Activated CD8-positive, alpha-beta memory T cell treated with anti-CD3 and anti-CD28 coated beads, Interleukin-2, amount 10 ng/mL, durations not matched to agents 7 days and 5 days (primary cell): ENCODE measurements at places on chromosomes 12 and 14. TPM values are rescaled to one million over a fixed set of nuclear protein-coding genes. Genes with fewer than 3 reads are reported as not detected.
A peak's percentile ranks its signal among the peaks of the same experiment; 100 is the strongest.

Gene KRT71
- total RNA-seq, result not detected

GRCh38 chr14:103854822-103855733 is 7.7 kb upstream of the PPP1R13B start:
- no peak overlapping the region for H3K27ac ChIP-seq
- H3K4me1 ChIP-seq, result peaks cover 3% of the 10 kb centered on the region
- H3K4me3 ChIP-seq, result no peak overlapping the region

Gene ADAM20
- 0.53 TPM for total RNA-seq

Gene MYL2
- total RNA-seq, result not detected

GRCh38 chr12:119673634-119674033 is 5.7 kb downstream of the PRKAB1 start:
- H3K4me3 ChIP-seq, result peak overlapping the region; percentile 27
- no peaks in the 10 kb centered on the region for H3K27me3 ChIP-seq
- H3K36me3 ChIP-seq, result peaks cover 79% of the 10 kb centered on the region
- peaks cover 55% of the 10 kb centered on the region for H3K4me1 ChIP-seq

Gene NR1H4
- total RNA-seq, result not detected

Gene CMTM5
- total RNA-seq, result not detected

DNA sequence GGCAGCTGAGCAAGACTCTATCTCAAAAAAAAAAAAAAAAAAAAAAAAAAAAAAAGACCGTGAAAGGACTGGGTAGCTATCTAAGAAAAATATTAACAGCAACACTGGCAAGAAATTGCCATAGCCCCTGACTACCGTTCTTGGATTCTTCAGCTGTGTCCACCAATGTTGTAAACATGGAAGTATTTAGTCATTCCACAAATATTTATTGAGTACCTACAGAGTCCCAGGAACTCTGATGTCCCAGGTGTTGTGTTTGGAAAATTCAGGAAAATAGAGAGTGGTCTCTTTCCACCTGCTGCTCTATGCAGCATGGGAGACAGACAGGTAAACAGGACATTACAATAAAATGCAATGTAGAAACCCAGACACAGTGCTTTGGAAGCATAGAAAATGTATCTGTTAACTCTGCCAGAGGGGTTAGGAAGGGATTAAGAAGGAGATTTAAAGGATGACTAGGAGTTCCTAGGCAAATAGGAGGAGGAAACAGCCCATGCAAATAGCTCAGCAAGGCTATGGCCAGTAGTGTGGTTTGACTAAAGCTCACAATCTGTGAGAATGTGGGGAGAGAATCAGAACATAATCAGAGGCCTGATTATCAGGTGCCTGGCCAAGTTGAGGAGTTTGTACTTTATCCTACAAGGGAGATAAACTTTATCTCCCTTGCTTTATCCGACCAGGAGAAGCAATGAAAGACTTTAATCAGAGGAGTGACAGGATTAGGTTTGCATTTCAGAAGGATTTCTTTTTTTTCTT is 2.1 kb upstream of the DLST start:
- no peak for DNase-seq
- H3K36me3 ChIP-seq, result peaks cover 14% of the 10 kb centered on the region
- no peaks in the 10 kb centered on the region for H3K27me3 ChIP-seq
- H3K4me3 ChIP-seq, result peak overlapping the region; percentile 21
- peaks cover 54% of the 10 kb centered on the region for H3K4me1 ChIP-seq

Gene RND1
- 2.7 TPM for total RNA-seq

DNA sequence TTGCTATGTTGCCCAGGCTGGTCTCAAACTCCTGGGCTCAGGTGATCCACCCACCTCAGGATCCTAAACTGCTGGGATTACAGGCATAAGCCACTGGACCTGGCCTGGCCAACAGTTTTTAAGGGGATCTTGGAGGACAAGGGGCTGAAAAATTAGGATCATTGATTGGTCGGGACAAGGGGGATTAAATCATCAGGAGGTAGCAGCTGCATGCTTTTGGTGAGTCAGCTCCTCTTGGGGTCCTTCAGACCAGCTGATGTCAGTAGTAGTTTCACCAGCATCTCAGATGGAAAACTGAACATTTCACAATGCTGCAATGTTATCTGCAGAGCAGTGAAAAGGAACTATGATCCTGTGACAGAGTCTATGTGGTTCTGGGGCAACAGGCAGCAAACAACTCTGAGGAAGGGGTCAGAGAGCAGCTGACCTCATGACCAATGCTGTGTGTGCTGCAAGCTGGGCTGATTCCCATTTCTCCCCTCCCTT is 6.3 kb downstream of the LRRC74A start:
- no peak for DNase-seq
- H3K4me1 ChIP-seq, result no peaks in the 10 kb centered on the region
- H3K4me3 ChIP-seq, result no peak overlapping the region
- H3K27ac ChIP-seq, result no peak overlapping the region
- no peaks in the 10 kb centered on the region for H3K36me3 ChIP-seq

Gene FBXW8
- total RNA-seq, result 11.5 TPM

Gene POTEM
- total RNA-seq, result not detected

Gene ANKS1B
- 1.1 TPM for total RNA-seq

Gene LRP1
- total RNA-seq, result 0.33 TPM

DNA sequence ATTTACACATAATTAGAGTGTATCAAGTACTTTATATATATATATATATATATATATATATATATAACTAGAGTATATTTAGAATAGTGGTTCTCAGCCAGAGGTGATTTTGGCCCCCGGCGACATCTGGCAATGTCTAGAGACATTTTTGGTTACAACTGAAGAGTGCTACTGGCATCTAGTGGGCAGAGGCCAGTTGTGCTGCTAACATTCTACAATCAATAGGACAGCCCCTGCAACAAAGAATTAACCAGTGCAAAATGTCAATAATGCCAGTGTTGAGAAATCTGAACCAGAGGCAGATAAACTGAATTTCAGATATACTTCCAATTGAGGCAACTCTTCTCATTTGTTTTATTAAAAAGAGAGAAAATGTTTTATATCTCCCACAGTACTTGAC is 8.9 kb downstream of the GTF2A1 start:
- peaks cover 51% of the 10 kb centered on the region for H3K36me3 ChIP-seq
- peaks cover 22% of the 10 kb centered on the region for H3K4me1 ChIP-seq
- no peak overlapping the region for H3K4me3 ChIP-seq
- no peaks in the 10 kb centered on the region for H3K27me3 ChIP-seq

DNA sequence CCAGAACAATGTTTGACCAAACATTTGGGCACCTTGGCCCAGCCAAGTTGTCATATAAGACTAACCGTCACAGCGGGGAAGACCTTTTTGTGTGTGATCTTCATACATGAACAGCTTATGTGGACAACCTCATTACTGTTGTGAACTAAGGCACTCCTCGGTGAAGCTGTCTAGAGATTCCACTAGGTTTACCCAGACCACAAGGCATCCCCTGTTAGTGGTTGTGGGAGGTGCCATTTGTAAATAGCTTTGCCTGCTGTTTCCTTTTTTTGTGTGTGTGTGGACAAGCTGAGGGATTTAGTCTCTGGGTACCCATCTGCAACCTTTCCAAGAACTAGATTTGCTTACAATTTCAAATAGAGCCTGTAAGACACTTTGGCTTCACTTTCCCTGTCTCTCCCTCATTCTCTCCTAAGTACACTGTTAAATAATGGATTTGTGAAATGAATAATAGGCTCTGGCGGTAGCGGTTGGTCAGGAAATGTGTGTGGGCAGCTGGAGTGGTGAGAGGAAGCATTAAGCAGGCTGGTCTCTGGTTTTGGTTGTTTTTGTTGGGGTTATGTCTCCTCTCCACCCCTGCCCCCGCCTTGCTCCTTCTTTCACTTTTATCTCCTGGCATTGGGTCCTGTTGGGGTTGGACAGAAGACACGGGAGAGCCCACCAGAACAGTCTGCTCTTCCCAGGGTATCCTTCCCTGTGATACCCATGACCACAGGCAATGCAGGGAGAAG is 727.6 kb downstream of the VRK1 start:
- H3K36me3 ChIP-seq, result no peaks in the 10 kb centered on the region
- peak overlapping the region; percentile 63 for H3K27ac ChIP-seq
- H3K4me3 ChIP-seq, result peak overlapping the region; percentile 18
- peaks cover 20% of the 10 kb centered on the region for H3K4me1 ChIP-seq
- no peaks in the 10 kb centered on the region for H3K27me3 ChIP-seq

Gene TMEM52B
- not detected for total RNA-seq

DNA sequence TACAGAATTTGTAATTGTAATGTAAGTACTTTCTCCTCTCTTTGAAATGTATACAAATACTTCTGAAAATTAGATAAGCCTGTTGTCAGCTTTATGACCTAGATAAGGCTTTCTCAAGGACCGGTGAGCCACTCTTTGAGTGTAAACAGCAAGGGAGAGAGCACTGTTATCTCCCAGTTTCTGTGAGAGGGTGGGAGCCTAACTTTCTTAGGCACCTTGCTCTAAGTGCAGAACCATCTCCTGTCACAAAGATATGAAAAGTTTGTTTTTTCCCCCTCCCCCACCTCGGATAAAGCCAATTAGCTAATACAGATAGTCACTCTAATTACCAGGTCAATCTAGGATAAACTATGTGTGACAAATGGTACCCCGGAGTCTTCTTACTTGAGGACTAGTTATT is 35.8 kb downstream of the CAPS2 start:
- H3K4me1 ChIP-seq, result no peaks in the 10 kb centered on the region
- H3K27me3 ChIP-seq, result no peaks in the 10 kb centered on the region
- H3K27ac ChIP-seq, result no peak overlapping the region
- H3K4me3 ChIP-seq, result no peak overlapping the region
- H3K36me3 ChIP-seq, result no peaks in the 10 kb centered on the region

DNA sequence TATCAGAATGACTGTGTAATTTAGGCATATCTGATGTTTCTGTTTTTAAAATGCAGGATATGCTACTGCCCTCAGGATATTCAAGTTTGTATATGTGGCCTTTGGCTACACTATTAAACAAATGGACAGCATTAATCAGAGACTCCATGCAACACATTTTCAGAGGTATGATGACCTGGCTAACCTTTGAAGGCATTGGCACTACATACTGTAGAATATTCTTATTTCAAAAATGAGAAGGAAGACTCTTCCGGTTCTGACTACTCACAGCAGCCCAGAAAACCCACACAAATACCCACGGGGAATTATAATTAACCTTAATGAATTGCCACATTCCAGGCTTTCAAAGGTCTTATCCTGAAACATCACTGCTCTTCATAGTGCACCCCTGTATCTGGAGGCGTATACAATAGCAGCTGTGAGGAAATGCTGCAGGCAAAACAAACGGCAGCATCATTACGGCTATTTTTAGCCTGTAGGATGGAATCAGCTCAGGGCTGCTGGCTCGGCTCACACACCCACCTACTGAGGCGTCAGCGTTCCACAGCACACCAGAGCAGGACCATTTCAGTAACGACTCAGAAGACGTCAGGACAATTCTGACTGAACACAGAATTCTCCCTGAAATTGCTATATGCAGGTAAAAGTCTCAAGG is 648.5 kb downstream of the RPS29 start:
- no peak overlapping the region for H3K27ac ChIP-seq
- no peak overlapping the region for H3K4me3 ChIP-seq
- H3K4me1 ChIP-seq, result no peaks in the 10 kb centered on the region
- DNase-seq, result no peak
- no peaks in the 10 kb centered on the region for H3K27me3 ChIP-seq

DNA sequence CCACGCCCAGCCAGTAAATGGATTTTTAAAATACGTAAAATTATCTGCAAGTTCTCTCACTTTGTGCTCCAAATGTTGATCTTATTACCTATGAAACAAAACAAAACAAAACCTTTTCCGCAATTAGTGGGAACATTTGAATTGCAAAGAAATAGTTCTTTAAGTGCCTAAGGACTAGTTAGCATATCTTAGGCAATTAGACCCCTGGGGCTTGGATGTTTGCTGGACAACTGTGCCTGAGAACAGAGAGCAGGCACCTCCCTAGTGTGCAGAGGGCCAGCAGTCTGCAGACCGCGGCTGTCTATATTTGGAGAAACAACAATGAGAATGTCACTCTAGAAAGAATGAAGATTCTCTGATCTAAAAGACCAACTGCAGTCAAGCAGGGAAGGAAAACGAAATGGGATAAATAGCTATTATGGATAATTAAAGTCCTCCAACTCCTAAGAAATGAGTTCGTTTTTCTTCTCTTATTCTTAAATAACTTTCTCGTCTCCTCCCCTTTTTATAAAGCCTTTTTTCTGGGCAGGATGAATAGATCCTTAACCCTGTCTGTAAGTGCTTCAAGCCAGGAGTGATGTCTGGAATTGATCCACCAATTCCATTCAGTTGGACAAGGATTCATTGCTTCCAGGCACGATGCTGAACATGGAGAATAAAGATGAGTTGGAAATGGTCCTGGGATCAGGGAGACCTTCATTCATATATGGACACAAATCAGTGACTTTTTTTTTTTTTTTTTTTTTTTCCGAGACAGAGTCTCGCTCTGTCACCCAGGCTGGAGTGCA is 16.2 kb downstream of the SLC17A8 start:
- no peaks in the 10 kb centered on the region for H3K36me3 ChIP-seq
- H3K4me3 ChIP-seq, result no peak overlapping the region
- H3K27ac ChIP-seq, result no peak overlapping the region
- peaks cover 4% of the 10 kb centered on the region for H3K27me3 ChIP-seq

DNA sequence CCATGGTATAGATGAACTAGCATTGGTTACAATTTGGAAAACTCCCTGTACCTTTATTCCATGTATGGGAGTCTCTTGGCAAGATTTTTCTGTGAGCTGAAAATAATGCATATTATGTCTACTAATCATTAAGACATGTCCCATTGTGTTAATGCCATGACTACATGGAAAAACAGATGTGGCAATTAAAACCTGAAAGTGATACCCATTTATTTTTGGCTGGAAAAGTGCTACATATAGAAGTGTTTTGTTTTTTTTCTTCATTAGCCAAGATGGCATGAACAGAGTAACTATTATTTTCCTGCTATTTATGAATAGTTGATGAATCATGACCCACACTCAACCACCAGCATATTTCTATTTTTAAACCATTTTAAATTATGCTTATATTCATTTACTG is 58.2 kb downstream of the ALG10B start:
- H3K4me1 ChIP-seq, result no peaks in the 10 kb centered on the region
- H3K36me3 ChIP-seq, result no peaks in the 10 kb centered on the region
- H3K4me3 ChIP-seq, result no peak overlapping the region
- no peaks in the 10 kb centered on the region for H3K27me3 ChIP-seq

- H3K27me3 ChIP-seq, result no peaks in the 10 kb centered on the region
- no peak for DNase-seq
- H3K4me1 ChIP-seq, result peaks cover 7% of the 10 kb centered on the region
- H3K36me3 ChIP-seq, result peaks cover 50% of the 10 kb centered on the region
- no peak overlapping the region for H3K4me3 ChIP-seq
- H3K27ac ChIP-seq, result no peak overlapping the region
These were observed 37.3 kb downstream of the SNX6 start for GRCh38 chr14:34592623-34593022.
